ENCODE measurements at places on chromosomes 1 and 21.
A peak's percentile ranks its signal among the peaks of the same experiment; 100 is the strongest.

GRCh38 chr1:12067900-12068821 is 5.1 kb downstream of the TNFRSF8 start:
- peak; percentile 89 for DNase-seq

DNA sequence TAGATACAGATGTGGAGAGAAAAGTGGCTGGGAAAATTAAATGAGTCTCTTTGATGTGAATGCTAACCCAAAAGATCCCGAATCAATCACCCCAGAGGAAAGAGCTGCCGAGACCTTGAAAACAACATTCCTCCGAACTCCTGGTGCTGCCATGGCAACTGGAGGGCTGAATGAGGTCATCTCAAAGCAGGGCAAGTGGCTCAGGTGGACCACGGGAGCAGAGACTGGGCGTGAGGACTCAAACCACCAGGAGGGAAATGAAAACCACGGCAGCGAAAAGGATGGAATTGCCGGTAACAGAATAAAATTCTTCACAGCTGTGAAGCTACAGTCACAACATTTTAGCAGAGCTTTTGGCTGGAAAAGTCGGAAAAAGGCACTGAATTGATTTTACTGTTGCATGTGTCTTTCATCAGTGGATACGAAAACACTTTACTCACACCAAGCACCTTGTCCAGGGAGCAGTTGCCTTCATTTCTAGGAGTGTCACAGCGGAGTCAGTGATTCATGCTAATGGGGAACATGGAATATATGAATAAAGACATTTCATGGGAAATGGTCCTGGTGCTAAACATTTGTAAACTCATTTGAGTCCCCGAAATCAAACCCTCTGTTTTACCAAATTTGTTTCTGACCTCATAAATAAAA is 23.2 kb upstream of the BECN2 start:
- no peak for DNase-seq

- DNase-seq: no peak
Measured at GRCh38 chr1:197438010-197438790, 170.1 kb downstream of the CRB1 start.

DNA sequence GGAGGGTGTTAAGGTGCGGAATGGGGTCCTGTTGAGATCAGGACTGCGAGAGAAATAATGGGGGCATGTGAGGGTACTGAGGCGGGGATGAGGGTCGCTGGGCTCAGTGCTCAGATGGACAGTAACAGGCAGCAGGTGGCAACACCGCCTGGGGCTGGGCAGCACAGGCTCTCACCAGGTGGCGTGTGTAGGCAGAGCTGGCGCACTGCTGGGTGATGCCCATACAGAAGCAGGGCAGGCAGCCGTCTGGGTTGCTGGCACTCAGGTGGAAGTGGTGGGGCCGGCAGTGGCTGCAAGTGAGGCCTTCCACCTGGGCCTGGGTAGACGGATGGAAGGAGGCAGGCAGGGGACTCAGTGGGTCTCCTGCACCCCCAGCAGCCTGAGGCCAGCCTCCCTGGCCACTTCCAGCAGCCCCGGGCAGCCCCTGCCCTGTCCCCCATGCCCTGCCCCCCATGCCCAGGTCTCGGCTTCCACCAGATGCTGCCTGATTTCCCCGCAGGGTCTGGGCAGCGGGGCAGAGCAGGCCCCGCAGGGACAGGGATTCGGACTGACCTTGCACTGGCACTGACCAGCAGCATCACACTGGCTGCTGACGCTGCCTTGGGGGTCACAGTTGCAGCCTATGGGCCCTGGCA is 60.5 kb downstream of the LDLRAD2 start:
- DNase-seq: no peak

GRCh38 chr1:179506199-179506598 is 69.5 kb downstream of the NPHS2 start:
- DNase-seq: no peak

DNA sequence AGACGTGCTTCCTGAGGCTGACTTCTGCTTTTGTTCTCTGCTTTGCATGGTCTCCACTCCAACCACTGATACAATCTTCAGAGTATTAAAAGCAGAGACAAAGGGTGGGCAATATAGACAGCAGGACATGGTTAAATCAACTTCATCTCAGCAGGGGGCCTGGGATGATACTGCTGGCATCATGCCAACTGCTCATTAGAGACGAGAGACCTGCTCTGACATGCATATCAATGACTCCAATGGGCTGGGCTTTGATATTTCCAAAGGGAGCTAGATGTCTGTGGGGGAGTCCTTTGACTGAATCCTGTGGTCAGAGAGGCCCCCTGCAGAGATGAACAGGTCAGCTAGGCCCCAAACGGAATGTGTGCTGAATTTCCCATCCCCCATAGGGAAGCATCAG is 106.6 kb downstream of the ACTL8 start:
- no peak for DNase-seq

GRCh38 chr1:214826619-214827018 is 223.6 kb downstream of the CENPF start:
- DNase-seq: no peak

GRCh38 chr1:58031416-58031815 is 515.1 kb downstream of the OMA1 start:
- DNase-seq: no peak

DNA sequence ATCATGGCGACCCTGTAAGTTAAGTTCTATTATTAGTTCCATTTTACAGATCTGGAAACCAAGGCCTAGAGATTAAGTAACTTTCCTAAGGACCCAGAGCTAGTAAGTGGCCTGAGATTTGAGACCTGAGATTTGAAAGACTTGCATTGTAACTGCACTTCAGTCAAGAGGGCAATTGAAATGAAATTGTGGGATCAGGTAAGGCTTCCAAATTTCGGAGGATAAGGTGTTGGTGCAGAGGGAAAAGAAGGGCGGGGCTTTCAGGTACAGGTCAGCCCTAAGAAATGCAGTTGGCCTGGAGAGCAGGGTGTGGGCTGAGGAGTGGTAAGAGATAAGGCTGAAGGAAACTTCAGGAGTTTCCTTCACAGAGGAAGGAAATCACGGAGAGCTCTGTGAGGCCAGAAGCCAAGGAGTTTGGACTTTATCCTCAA is 51.1 kb downstream of the SLC16A1 start:
- no peak for DNase-seq

- DNase-seq: no peak
Measured at GRCh38 chr1:119302011-119302410, 66.6 kb upstream of the HAO2 start.

- peak; percentile 44 for DNase-seq
Measured at GRCh38 chr1:223331301-223331700, 32.7 kb downstream of the SUSD4 start.

DNA sequence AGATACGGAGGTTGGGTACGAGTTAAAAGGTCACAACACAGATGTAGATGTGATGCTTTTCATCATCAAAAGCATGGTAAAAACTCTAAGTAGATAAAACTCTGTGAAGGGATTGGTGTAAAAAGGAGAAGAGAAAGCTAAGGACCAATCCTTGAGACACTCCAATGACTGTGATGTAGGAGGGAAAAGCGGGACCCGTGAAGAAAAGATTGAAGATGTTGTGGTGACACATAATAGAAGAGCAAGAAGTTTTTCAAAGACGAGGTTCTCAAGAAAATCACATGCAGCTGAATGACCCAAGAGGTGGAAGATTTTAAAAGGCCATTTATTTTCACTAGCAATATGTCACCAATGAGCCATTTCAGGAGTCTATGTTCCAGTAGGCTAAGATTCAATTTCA is 179.5 kb downstream of the MRPL39 start:
- no peak for DNase-seq

DNA sequence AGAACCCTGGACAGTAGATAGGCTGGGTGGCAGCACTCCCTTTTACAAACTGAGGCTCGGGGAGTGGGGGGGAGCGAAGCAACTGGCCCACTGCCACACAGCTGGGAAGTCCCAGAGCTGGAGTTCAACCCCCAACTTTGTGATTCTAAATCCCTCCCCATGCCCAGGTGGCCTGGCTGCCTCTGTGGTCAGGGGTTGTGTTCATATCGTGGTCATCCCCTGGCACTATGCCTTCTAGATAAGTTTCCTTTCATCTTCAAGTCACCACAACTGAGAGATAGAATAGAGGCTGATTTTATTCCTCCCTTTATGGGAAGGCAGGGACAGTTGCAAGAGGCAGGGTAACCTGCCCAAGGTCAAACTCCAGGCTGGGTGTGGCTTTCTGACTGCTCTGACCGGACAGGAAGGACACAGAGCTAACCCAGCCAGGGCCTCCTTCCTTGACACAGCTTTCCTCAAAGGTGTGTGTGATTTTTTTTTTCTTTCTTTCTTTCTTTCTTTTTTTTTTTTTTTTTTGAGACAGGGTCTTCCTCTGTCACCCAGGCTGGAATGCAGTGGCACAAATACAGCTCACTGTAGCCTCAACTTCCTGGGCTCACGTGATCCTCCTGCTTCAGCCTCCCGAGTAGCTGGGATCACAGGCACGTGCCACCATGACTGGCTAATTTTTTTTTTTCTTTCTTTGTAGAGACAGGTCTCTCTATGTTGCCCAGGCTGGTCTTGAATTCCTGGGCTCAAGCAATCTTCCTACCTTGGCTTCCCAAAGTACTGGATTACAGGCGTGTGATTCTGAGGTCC is 18.4 kb upstream of the TNFRSF1B start:
- DNase-seq: no peak

DNA sequence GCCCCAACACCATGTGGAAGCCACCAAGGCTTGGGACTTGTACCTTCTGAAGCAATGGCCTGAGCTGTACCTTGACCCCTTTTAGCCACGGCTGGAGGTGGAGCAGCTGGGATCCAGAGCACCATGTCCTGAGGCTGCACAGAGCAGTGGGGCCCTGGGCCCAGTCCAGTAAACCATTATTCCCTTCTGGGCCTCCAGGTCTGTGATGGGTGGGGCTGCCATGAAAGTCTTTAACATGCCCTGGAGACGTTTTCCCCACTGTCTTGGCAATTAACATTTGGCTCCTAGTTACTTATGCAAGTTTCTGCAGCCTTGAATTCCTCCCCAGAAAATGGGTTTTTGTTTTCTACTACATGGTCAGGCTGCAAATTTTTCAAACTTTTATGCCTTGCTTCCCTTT is 323.7 kb upstream of the ZP4 start:
- DNase-seq: no peak

GRCh38 chr1:72288886-72289285 is 6.5 kb upstream of the NEGR1 start:
- DNase-seq: no peak

DNA sequence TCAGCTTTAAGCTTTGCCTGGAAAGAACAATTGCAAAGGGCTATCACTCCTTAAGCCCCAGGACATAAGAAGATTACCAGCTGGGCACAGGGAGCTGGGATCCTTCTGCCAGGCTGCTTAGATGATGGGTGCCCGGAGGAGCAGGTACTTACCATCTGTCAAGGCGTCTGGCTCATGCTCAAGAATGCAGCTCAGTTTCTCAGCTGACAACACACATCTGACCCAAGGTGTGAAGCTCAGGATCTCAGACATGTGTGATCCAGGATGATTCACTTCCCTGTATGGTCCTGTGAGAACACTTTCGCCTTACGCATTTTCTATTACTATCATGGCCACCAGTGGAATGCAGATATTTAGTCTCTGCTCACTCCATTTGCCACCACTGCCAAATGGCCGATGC is 14.7 kb upstream of the DISC1 start:
- peak; percentile 36 for DNase-seq

GRCh38 chr1:228736844-228737445 is 1.7 kb downstream of the RHOU start:
- no peak for DNase-seq

- DNase-seq: no peak
Measured at GRCh38 chr1:55374216-55374615, 159.1 kb upstream of the USP24 start.

GRCh38 chr1:218953386-218953785 is 220.3 kb upstream of the LYPLAL1 start:
- DNase-seq: no peak

GRCh38 chr1:27872802-27873551 is 633 bp downstream of the THEMIS2 start:
- DNase-seq: peak; percentile 62

DNA sequence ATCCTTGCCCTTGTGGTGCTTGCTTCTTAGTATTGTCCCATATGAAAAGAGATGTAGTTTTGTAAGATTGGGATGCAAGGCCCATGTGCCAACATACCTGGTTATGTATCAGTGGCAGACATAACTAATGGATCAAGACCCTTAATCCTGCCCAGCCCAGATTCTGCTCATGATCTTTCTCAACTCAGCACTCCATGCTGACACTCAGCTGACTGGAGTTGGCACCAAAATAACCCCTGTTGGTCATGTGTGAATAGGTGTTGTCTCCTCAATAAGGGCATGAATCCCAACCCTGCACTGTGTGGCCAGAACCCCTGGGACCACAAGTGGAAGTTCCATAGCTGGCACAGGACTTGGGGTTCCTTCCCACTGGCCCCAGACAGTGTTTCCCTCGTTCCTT is 13.9 kb upstream of the CNR2 start:
- no peak for DNase-seq

DNA sequence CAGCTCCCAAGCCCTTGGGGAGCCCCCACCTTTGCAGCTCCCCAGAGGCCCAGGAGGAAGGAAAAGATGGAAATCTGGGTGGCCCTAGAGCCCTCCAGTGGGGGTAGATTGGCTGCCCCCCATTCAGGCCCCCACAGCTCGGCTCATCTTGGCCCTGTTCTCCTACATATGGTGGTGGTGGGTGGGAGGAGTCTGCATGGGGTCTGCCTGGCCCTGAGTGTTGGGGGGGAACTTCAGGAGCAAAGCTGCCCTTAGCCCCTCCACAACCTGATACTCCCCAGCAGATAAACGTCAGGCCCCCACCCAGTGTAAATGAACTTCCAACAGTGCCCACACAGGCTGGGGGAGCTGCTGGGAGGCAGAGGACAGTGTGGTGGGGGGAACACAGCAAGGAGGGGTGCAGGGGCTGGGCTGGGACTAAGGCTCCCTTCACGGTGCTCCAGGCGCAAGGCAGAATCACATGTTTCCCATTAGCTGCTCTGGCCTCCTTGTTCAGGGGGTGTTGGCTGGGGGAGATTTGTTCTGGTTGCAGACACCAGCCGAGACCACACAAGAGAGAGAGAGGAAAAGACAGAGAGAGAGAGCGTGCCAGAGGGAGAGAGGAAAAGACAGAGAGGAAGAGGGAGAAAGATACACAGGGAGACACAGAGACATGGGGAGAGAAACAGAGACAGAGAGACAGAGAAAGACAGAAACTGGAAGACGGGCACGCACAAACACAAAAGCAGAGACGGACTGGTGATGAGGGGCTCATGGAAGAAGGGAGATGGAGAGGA is 42.6 kb downstream of the AHDC1 start:
- DNase-seq: no peak
